Stimulated activated CD4-positive, alpha-beta T cell treated with anti-CD3 and anti-CD28 coated beads, Interleukin-2, amount 100 ng/mL, for 48 hours (primary cell): ENCODE measurements at places on chromosomes 13 and 19.

GRCh38 chr13:112161521-112162301, 94.8 kb downstream of the SOX1 start:
- DNase-seq: no peak

DNA sequence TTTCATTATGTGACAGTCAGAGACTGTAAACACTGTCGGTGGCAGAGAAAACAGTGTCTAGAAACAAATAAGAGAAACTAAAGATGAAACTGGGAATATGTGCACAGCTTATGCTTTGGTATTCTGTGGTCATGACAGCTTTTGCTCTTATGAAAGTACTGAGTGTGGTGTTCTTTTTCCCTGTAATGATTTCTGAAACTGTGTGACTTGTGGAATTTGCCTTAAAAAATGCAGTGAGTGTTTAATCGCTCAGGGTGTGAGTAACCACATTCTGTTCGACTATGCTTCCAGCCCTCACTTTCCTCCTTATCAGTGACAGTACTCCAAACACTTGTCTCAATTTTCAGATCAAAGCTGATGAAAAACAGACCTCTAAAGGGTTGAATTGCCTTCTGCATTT, 66.9 kb upstream of the DIAPH3 start:
- no peak for DNase-seq

GRCh38 chr13:100673376-100673712, 1.3 kb downstream of the TMTC4 start:
- no peak for DNase-seq

GRCh38 chr13:90336507-90336906, 1011.0 kb upstream of the MIR17HG start:
- DNase-seq: no peak

- DNase-seq: no peak
Measured at GRCh38 chr13:106859533-106859904, 291.6 kb upstream of the ARGLU1 start.

DNA sequence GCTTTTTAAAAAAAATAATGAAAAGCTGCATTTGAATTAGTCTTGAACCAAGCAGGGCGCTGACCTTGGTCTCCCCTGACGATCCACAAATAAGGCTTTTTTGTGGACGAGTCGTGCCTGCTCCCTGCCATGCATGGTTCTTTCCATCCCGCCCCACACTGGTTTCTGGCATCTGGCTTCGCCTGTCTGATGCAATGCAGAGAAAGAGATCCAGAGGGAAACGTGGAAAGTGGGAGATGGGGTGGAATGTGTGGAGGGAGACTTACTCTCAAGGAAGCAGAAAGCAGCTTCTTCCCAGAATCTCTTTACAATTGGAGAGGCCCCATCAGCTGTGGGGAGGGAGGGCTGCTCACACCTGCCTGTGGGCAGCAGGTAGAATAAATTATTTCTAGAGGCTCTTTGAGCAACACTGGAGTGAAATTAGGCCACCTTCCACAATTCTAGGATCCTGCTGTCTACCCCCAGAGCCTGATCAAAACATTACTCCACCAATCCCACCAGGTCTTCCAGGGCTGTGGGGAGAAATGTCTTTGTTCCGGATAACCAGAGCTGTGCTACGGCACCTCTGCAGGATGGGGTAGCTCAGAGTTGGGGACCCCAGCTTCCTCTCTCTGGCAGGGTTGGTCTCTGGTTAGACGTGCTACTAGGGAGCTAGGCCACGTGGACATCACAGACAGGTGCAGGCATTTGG, 183.5 kb downstream of the UQCRFS1 start:
- DNase-seq: no peak

DNA sequence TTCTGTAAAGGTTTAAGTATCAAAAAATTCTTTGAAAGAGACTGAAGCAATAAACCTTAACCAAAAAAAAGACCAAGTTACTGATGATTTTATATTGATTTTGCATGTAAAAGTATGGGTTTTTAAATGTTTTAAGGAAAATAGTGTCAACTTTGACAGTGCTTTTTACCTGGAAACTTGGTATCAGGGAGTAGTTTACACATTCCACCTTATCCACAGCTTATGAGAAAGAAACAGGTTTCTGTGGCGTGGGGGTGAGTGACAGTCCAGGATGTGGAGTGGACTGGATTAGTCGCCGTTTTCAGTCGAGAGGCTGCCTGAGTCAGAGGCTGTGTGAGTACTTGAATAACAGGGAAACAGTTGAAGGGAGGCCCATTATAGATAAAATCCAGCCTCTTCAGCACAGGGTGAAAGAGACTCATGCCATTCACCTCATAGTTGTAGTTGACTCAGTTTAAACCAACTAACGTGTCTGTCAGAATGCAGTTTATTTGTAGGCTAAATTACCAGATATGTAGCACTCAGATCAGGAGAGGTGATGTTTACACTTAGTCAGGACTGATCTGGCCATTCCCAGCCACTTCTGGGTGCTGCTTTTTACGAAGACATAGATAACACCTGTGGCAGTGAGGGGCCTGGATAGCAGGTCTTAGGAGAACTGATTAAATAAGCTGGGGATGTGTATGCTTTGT, 595 bp upstream of the GPR183 start:
- DNase-seq: peak; percentile 71

- DNase-seq: no peak
Measured at GRCh38 chr13:106464076-106464475, 71.4 kb downstream of the EFNB2 start.
